COR-L47 (cell line): ENCODE measurements at places on chromosomes 1 and 21.

- no peak for DNase-seq
These were observed 21.4 kb downstream of the SLC16A1 start for GRCh38 chr1:112934577-112934976.

GRCh38 chr1:217053676-217054075 is 330.4 kb upstream of the ESRRG start:
- no peak for DNase-seq

DNA sequence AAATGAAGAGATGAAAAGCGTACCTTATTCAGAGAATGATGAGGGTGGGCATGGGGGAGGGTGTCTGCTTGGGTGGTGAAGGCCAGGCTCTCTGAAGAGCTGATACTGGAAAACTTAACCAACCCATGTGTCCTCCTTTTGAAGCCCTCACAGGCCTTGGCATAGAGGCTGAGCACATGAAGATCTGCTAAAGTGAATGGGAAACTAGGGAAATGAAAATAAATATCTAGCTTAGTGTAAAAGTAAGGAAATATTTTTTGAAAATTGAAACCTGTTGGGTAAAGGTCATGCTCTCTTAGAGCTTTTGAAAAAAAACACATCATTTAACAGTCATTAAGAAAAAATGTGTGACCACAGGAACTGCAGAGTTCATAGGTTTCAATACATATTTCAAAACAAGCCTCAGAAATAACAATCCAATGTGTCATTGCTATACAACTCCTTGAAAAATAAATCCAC is 40.5 kb upstream of the RALGPS2 start:
- no peak for DNase-seq

DNA sequence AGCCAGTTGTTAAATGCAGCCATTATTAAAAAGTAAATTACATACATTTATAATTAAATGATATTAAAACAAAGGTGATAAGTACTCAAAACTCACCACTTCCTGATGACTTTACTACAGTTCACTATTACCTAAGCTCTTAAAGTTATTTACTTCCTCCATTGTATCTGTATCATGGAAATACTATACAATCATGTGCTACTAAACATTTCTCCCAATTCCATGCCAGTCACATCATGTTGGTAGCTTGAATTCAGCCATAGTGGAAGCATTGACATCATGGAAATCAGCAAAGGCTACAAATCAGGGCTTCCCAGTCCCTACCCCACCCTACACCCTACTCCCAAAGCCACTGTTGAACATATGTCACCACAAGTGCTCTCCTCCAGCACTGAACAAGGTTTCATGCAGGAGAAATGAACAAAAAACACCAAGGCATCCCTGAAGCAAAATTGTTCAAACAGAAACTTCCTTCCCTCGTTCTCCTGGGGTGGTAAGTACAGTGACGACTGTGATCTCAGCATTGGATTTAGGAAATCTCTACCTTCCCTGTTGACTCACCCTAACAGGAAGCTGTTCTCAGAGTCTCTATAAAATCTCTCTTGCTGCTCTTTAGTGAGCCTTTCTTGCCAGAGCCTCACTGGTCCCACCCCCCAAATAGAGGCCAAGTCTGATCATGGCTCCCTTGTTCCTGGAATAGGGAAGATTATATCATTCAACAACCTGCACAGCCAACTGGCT is 12.7 kb downstream of the VSIG8 start:
- no peak for DNase-seq

- peak; percentile 61 for DNase-seq
These were observed 146.3 kb upstream of the DNAH14 start for GRCh38 chr1:224783006-224783651.

- no peak for DNase-seq
These were observed 17.5 kb downstream of the LRRC41 start for GRCh38 chr1:46285730-46286477.

- no peak for DNase-seq
These were observed 304.7 kb downstream of the DUSP10 start for GRCh38 chr1:221437171-221437570.

DNA sequence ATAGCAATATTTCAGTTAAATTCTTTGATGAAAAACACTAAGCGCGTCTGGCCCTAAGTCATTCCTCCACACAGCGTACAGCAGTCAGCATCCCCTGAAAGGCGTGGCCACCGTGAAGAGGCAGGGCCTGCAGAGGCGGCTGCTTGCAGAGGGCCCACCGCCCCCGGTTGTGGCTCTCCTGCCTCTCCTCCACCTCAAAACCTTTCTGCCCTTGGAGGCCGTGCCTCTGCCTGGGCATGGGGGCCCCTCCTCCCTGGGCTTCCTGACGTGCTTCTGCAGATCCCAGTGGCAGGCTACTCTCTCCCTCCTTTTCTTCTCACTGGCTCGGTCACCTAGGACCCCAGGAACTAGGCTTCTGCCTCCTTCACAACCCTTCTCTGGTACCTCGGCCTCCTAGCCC is 16.2 kb downstream of the CLSTN1 start:
- no peak for DNase-seq

- DNase-seq, result no peak
These were observed 54.7 kb downstream of the RIPK4 start for GRCh38 chr21:41712201-41712600.

DNA sequence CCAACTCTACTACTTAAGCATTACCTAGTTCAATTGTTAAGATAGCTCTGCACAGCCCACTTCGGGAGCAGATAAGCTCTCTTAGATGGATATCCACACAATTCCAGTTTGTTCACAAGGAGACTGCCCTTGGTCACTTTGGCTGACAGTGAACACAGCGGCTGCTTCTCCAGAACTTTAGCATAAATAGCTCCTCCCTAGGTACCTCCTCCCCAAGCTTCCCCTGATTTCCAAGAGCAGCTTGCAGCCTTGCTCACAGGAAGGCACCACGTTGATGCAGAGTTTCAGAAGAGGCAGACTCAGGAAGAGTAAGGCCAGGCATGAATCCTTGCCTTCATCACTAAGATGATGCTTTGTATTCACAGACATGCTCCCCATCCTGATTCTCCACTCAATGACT is 24.7 kb downstream of the TFF3 start:
- no peak for DNase-seq

- no peak for DNase-seq
These were observed 72.5 kb upstream of the RAB3GAP2 start for GRCh38 chr1:220344745-220345144.

GRCh38 chr1:59738152-59738551 is 76.6 kb upstream of the HOOK1 start:
- DNase-seq, result peak; percentile 12

DNA sequence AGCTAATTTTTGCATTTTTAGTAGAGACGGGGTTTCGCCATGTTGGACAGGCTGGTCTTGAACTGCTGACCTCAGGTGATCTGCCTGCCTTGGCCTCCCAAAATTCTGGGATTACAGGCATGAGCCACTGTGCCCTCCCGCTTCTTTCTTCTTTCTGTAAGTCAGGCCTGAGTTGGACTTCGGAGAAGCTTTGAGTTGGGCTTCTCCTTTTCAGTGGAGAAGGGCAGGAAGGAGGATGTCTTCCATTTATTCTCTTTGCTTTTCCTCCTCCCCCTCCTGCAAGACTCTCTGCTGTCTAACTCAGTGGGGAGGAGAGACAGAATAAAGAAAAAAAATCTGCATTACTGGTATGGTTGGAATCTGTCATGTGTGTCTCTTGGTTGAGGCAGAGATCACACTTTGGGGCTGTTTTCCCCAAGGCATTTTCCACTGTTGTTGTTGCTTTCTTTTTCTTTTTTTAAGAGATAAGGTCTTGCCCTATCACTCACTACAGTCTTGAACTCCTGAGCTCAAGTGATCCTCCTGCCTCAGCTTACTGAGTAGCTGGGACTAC is 13.2 kb upstream of the DEGS1 start:
- DNase-seq, result no peak

- DNase-seq, result no peak
These were observed 66.0 kb upstream of the HMGB4 start for GRCh38 chr1:33797849-33798248.

DNA sequence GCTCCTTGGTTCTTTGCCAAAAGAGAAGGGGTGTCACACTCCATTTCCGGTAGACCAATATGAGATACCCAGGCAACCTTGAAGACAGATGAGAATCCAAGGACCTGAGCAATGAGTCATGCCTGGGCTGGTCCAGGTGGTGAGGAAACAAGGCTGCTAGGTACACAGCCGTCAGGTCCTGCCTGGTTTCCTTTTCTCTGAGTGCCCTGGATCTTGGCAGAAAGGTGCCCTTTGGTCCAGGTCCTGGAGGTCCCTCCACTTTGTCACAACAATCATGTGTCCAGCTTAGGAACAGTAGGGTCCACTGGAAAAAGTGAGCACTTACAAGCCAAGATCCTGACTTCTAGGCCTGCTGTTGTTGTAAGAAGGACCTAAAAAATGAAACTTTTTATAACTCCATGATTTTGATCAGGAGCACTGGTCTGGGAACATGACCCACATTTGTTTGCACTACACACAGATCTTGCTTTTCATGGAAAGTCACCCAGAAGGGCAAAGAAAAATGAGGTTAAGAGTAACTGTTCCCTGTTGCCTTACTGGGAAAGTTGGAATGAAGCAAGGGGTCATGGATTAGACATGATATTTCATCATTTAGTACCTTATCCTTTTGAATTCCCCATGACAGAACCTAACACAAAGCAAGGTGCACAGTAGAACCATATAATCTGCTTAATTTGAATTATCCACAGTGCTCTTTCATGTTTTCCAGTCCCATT is 94.7 kb downstream of the PAPPA2 start:
- DNase-seq, result no peak

GRCh38 chr21:14968821-14969220 is 96.0 kb downstream of the NRIP1 start:
- DNase-seq, result no peak

- no peak for DNase-seq
These were observed 17.1 kb upstream of the PTPRF start for GRCh38 chr1:43513471-43514173.

- DNase-seq, result peak; percentile 90
These were observed 1.7 kb downstream of the TFF3 start for GRCh38 chr21:42313501-42313969.

GRCh38 chr1:12032161-12032621 is 12.9 kb downstream of the MIIP start:
- DNase-seq, result no peak

- no peak for DNase-seq
These were observed 474.3 kb upstream of the TMPRSS15 start for GRCh38 chr21:18877917-18878316.

DNA sequence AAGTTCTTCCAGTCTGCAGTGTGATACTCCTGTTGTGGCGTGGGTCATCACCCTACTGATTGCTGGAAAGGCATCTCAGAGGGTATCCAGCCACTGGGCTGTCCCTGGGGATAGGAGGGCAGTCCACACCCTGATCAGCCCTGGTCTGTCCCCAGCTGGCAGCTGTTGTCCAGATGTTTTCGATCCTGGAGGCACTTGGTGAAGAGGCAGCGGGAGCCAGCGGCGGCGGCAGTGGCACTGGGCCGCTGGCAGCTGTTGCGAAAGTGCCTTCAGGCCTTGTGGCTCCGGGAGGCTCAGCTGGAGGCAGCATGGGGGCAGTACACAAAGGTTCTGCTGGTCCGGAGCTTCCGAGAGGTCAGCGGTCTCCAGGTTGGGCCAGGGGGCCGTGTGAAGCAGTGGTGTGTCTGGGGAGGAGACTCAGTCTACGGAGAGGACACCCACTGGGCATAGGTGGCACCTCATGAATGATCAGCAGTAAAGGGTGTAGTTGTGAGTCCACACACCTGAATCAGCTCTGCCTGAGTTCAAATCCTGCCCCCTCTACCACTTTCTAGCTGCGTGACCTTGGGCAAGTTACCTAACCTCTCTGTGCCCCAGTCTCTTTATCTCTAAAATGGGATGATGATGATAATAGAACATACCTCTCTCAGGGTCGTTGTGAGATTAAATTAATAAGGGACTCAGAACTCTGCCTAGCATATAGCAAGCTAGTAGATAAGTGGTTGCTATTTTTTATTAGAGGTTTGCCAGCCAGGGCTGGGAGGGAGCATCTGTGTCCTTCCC is 6.1 kb downstream of the C1orf167 start:
- no peak for DNase-seq

DNA sequence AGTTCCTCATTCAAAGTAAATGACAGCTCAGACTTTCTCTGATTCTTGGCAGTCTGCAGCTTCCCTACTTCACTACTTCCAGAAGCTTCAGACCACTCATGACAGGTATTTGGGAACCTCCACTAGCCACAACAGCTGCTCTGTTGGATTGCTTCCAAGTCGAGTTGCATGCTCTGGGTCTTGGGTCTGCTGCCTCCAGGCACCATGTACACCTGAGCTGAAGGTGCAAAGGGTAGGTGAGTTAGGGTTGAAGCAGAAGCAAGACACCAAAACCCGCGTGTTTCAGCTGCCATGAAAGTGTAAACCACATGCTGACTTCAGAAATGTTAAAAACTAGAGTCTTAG is 62.7 kb downstream of the ZNF684 start:
- no peak for DNase-seq

- no peak for DNase-seq
These were observed 39.5 kb upstream of the CNTN2 start for GRCh38 chr1:205003358-205004131.

DNA sequence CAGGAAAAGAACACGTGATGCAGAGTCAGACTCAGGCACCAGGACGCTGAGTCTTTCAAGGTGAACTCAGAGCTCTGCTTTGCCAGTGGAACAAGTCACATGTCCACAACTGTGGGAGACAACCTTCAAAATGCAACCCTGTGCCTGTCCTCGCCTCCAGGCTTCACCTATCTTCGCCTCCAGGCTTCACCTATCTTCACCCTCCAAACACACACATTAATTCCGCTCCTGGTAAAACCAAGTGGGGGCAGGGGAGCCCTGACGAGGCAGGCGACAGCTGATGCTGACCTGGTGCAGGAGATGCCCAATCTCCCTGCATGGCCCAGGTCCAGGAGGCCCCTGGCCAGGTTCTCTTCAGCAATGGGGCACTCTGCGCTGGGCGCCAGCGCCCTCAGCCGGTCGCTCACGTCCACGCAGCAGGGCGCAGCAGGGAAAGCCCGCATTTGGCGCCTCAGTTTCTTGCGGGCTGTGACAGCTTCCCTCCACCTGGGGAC is 28.0 kb upstream of the LSS start:
- DNase-seq, result no peak

DNA sequence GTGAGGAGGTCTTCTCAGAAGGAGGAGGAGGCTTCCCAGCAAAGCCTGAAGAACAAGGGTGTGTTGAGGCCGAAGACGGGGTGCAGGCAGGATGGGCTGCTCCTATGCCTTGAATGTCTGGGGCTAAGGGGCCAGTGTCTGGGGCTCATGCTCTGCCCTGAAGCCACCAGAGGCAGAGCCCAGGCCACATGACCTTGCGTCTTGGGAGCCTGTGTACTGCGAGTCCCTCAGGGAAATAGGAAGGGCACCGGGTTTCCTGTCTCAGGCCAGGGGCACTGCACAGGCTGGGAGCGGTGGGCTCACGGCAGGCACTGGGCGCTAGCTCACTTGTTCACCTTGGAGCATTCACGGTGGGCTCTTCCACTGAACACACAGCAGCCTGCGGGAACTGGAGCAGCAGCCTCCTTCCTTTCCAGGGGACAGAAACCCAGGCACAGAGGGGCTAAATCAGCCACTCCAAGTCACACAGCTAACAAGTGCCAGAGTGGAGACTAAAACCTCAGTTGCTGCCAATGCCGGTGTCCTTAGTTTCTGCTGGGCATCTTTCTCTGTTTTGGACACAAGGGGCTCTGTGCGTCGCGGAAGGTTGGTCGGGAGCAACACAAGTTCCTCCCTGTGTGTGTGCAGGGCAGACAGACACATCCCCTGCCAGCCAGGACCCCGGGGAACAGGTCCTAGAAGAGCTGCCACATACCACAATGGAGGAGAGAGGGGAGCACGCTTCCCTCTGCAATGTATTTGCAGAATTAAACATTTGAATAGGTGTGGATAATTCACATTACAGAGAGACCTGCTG is 104.8 kb upstream of the C1orf174 start:
- no peak for DNase-seq
